ENCODE measurements at places on chromosomes 5 and 9.
A peak's percentile ranks its signal among the peaks of the same experiment; 100 is the strongest.

GRCh38 chr9:347667-348292 is 133.1 kb downstream of the DOCK8 start:
- no peak for DNase-seq
- H3K4me3 ChIP-seq = no peak overlapping the region

GRCh38 chr9:36721846-36722588 is 149.3 kb downstream of the MELK start:
- H3K27me3 ChIP-seq = peaks cover 6% of the 10 kb centered on the region
- H3K27ac ChIP-seq = no peak overlapping the region
- no peak for DNase-seq
- H3K4me3 ChIP-seq = no peak overlapping the region
- H3K36me3 ChIP-seq = no peaks in the 10 kb centered on the region

DNA sequence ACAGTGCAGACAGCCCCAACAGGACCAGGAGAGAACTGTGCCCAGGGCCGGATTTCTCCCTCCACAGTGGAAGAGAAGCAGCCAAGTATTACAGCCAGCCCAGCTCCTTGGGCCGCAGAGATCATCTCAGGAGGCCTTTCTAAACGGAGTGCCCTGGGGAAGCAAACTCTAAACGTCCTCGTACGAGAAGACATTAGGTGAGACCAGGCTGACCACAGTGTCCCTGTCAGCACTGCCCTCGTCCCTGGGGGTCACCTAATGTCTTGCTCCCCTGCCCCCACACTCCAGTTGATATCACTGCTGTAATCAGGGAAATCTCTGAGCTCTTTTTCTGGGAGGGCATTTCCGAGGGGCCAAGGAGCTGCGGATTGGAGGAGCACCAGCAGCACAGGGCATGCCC is 6.5 kb downstream of the QRFP start:
- DNase-seq = no peak
- no peak overlapping the region for H3K4me3 ChIP-seq
- H3K27ac ChIP-seq = no peak overlapping the region
- no peaks in the 10 kb centered on the region for H3K4me1 ChIP-seq
- no peaks in the 10 kb centered on the region for H3K27me3 ChIP-seq
- H3K36me3 ChIP-seq = peaks cover 1% of the 10 kb centered on the region

- DNase-seq = no peak
- peaks cover 54% of the 10 kb centered on the region for H3K27me3 ChIP-seq
- no peaks in the 10 kb centered on the region for H3K36me3 ChIP-seq
- H3K4me3 ChIP-seq = no peak overlapping the region
These were observed 4.0 kb upstream of the ANKRD33B start for GRCh38 chr5:10559871-10560270.

- peak; percentile 75 for DNase-seq
- peak overlapping the region; percentile 40 for H3K27ac ChIP-seq
- H3K27me3 ChIP-seq = peaks cover 42% of the 10 kb centered on the region
- no peaks in the 10 kb centered on the region for H3K36me3 ChIP-seq
- H3K4me1 ChIP-seq = peaks cover 34% of the 10 kb centered on the region
These were observed 80.8 kb upstream of the IER5L start for GRCh38 chr9:129258823-129259301.

DNA sequence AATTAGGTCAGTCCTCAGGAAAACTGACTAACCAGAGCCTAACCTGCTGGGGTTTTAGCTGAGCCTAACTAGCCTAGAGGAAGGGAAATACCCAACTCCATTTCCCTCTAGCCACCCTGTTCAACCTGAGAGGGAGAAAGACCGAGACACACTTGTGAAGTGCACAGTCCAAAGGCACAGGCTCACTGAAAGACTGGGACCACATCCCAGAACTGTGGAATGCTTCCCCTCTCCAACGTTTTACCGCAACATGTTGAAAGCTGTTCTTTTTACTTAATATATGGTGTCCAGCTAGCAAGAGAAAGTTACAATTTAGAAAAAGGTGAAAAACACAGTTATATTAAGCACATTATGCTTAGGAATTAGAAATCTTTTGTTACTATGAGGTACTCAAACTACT is 76.8 kb upstream of the SIMC1 start:
- no peaks in the 10 kb centered on the region for H3K36me3 ChIP-seq
- no peak overlapping the region for H3K27ac ChIP-seq
- H3K4me1 ChIP-seq = no peaks in the 10 kb centered on the region
- no peak for DNase-seq
- H3K27me3 ChIP-seq = peaks cover 46% of the 10 kb centered on the region
- no peak overlapping the region for H3K4me3 ChIP-seq
